T-helper 9 cell (primary cell): ENCODE measurements at places on chromosomes 16 and 17.

DNA sequence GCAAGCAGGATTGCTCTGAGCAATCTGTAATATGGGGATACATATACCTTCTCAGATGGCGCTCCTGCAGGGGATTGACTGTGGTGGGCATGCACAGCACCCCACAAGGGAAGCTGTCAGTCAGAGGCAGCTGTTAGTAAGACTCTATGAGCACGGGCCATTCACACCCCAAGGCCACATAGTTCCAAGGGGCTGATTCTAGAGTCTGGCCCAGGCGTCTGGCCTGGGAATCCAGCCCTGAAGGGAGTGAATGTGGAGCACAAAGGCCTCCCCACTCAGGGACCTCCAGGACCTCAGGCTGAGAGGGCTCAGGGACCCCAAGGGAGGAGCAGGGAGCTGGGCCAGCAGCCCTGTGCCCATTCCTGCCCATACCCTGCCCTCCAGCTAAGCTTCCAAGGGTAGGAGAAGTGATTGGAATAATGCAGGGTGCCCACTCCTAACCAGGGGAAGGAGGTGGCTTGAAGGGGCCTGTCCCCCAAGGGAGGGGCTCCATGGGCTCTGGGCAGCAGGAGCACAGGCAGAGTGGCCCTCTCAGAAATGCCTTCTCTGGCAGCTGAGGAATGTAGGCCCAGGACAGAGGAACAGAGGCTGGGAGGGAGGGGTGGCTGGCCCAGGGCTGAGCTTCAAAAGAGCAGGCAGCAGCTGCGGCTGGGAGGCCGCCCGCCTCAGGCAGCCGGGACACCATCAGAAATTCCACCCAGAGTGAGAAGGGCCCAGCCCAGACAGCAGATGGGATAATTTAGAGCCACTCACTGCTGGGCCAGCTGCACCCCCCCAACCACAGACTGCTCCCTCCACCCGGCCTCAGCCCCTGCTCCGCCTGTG lies 48.9 kb upstream of the MRPS23 start:
- DNase-seq, result no peak

- peak; percentile 76 for DNase-seq
Observed at GRCh38 chr17:3892095-3892998, 506 bp downstream of the CAMKK1 start.

GRCh38 chr16:72969146-72969545 lies 78.8 kb downstream of the ZFHX3 start:
- DNase-seq, result no peak

DNA sequence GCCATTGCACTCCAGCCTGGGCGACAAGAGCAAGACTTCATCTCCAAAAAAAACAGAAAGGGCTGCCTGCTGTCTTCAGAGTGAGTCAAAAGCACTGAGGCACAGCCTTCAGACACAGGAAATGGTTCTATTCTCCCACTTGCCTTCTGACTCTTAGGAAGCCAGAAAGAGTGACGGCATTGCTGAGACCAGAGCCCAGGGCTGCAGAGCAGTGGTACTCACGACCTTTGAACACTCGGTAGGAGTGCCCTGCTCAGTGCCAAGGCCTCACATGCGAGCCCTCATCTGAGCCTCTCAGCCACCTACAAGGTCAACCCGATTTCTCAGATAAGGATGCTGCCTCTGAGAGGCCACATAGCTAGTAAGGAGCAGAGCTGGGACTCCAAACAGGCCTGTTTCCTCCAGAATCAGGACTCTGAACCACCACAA lies 3.5 kb upstream of the ITGAE start:
- no peak for DNase-seq

DNA sequence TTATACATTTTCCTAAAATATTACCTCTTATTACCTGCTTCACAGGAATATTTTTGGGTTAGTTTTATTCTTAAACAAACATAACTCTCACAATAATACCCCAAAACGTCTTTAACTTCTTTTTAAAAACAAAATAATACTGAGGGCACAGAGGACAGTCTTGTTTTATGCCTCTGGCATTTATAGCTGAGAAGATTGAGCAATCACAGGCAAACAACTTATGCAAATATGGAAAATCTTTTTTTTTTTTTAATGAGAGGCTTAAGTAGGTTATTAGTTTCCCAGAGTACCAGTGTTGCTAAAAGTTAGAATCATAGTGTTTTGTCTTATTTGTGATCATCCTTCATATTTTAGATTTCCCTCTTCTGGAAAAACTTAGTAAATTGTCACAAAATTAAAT lies 195.0 kb downstream of the FTO start:
- DNase-seq, result no peak
